ENCODE measurements at places on chromosomes 2 and 18.

- DNase-seq = no peak
These were observed 6.1 kb downstream of the ONECUT2 start for GRCh38 chr18:57441071-57441794.

GRCh38 chr2:73101626-73102256 lies 11.0 kb downstream of the RAB11FIP5 start:
- DNase-seq = no peak

- no peak for DNase-seq
These were observed 59.4 kb downstream of the STK39 start for GRCh38 chr2:168188002-168188401.

DNA sequence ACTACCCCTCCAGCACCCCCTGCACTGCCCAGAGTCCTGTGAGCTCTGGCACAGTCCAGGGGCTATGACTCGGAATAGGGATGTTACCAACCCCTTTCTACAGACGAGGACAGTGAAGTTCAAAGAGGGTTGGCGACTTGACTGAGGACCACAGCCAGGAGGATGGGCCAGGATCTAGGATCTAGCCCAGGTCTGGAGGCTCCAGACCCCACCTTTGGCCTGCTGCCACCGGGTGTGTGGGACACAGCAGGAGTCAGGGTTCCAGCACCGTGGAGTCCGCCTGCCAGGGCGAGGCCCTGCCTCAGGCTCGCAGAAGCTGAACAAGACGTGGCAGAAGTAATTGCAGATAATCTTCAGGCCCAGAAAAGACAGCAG lies 37.9 kb upstream of the GPC1 start:
- no peak for DNase-seq

DNA sequence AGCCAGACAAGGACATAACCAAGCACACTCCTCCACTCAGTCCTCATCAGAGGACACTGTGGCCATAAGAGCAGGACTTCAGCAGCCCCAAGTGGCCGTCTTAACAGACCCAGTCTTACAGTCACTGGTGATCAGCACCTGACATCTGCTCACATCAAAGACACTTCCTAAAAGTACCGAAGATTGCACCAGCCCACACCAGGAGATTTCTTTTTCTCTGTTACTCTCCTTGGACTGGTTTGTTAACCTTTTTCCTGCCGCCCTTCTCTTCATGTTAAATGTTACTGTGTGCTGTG lies 44.1 kb downstream of the MRPS5 start:
- no peak for DNase-seq

GRCh38 chr18:4143585-4143984 lies 311.5 kb downstream of the DLGAP1 start:
- DNase-seq = no peak

- no peak for DNase-seq
These were observed 155.4 kb downstream of the NRP2 start for GRCh38 chr2:205837663-205838062.

DNA sequence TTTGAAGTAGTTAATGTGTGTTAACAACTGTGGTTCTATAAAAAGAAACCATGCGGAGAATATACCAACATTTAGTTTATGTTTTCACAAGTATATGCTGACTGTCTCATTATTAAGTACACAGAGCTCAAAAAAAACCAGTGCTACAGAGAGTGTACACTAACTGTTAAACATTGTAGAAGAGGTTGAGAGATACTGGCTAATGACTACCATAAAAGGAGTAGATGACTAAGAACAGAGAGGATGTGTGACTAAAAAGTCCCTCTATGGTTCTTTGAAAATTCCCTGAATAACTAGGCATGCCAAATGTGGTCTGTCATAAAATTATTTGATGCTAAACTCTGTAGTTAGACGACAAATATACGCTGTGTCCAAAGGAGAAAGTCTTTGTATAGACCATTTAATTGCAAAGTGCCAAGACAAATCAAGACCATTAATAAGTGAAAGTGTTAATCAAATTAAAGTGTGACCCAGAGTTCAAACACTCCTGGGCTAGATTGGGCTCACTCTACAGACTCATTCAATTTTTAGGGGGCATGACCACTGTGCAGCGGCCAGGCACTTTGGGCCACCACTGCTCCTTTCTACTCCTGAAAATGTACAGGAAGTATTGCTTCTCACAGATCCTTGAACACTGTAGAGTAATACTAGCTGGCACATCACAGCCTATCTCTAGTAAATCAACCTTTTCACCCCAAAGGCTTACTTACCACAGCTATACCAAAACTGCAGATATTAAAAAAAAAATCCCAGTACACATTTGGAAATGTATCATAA lies 45.1 kb upstream of the SERTAD2 start:
- DNase-seq = no peak

DNA sequence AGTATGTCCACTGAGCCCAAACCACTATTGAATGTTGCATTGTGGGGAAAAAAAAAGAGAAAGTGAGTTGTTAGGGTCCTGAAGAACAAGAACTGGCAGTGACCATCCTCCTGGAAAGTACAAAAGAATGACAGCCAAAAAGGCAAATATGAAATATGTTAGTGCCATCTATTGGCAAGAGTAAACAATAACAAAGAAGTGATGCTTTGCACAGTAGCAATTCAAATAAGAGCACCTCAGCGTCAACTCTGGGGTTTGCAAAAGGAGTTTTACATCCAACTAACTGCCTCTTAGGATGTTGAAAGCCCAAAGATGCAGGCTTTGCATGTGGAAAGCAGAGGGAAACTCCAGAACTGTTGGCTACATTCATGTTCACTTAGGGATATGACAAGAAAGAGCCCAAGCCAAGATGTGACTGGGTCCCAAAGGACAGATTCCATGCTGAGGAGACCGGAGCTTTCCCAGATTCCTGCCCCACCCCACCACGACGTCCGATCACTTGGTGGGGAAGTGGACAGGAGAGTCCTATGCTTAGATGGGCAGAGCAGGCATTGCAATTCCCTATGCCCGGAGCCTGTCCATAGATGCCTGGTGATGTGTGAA lies 15.6 kb downstream of the TRABD2A start:
- DNase-seq = no peak

- no peak for DNase-seq
These were observed 280.5 kb downstream of the TCF4 start for GRCh38 chr18:55307505-55307904.

- DNase-seq = no peak
These were observed 67.5 kb upstream of the ZNF516 start for GRCh38 chr18:76562286-76563122.

DNA sequence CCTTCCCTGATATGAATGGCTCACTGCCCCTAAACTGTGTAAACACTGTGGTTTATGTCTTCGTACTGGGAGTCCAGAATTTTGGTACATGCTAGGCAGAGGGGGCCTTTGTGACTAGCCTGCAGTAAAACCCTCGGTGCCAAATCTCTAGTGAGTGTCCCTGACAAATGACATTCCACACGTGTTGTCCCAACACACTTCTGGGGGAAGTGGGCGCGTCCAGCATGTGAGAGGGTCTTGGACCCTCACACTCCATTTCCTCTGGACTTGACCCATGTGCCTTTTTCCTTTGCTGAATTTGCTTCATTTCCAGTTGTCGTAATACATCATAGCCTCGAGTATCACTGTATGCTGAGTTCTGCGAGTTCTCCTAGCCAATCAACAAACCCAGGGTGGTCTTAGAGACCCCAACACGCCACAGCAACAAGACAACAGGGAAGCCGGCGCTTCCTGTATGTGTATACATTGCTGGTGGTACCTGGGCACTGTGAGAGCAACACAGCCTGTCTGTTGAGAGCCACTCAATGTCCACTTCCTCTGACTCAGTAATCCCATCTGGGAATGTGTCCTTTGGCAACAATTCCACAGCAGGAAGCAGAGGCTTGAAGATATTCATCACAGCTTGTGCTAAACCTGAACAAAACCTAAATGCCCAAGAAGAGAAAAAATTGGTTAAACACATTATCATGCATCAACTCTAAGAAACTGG lies 26.9 kb upstream of the SLC66A3 start:
- DNase-seq = no peak

DNA sequence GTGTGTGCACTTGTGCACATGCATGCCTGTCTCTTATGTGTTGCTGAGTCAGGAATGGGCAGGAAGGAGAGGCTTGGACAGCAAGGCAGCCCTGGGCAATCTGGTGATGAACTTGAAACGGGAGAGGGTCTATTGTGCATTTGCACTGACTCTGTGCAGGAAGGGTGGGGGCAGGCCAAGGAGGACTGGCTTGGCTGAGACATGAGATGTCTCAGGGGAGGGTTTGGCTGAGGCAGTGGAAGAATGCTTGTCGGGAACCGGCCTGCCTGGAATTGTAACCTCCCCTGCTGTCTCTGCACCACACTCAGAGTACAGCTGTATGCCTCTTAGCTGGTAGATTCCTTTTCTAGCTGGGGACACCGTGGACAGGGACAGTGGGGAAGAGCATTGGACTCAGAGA lies 176.1 kb upstream of the TNP1 start:
- no peak for DNase-seq

DNA sequence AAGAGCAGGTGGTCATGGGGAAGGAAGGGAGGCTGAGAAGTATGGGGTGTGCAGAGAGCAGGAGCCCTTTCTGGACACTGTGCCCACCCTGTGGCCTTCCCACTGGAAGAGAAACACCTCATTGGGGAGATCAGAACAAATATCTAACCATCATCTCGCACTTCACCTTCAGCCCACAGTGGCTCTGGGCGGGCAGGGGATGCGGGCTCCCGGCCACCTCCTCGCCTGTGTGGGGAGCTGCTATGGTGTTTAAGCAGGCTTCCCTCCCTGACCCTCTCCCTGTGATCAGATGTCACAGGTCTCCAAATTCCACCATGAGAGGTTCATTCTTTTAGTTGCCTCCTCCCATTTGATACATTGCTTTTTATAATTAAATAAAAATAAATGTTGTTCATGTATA lies 5.0 kb downstream of the FBLN7 start:
- peak; percentile 0 for DNase-seq

DNA sequence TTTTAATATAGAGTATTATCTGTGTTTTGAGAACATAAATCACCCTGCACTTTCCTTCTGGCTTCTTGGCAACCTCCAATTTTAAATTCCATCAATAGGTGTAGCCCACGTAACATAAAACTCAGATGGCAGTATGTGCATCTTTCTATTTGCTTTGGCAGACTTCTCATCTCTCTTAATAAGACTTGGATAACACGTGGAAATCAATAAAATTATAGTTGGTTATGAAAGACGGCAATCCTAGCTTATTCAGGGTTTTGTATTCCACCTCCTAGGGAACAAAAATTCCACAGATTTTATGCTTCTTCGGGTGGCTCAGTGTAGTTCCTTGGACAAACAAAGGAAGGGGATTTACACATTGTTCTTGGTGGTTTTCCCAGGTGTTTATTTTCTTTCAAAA lies 299.3 kb downstream of the RND3 start:
- no peak for DNase-seq

- no peak for DNase-seq
These were observed 44.2 kb upstream of the SLC39A10 start for GRCh38 chr2:195612611-195613495.

- DNase-seq = no peak
These were observed 89.8 kb upstream of the CYRIA start for GRCh38 chr2:16755442-16755841.

GRCh38 chr2:230164139-230164538 lies 55.6 kb downstream of the SP110 start:
- no peak for DNase-seq

- no peak for DNase-seq
These were observed 56.2 kb downstream of the ARHGEF33 start for GRCh38 chr2:38945911-38946310.

Measured in activated CD4-positive, alpha-beta T cell treated with anti-CD3 and anti-CD28 coated beads, Interleukin-2, amount 50 U/mL, for 48 hours (primary cell).